ENCODE measurements at places on chromosomes 6 and 20. TPM values are rescaled to one million over a fixed set of nuclear protein-coding genes. Genes with fewer than 3 reads are reported as not detected.

The ATP9A gene
- 11.1 TPM for total RNA-seq

The ZSCAN16 gene
- 4.4 TPM for total RNA-seq

The AK9 gene
- 1.1 TPM for total RNA-seq

The OVOL2 gene
- total RNA-seq = 0.19 TPM

The OTOR gene
- total RNA-seq = not detected

The PROKR2 gene
- total RNA-seq = not detected

The CTCFL gene
- total RNA-seq = not detected

The SLC22A2 gene
- total RNA-seq = not detected

The LTA gene
- total RNA-seq = not detected

The RAD21L1 gene
- total RNA-seq = not detected

The PRDM13 gene
- 0.84 TPM for total RNA-seq

The XKR7 gene
- total RNA-seq = not detected

The CENPW gene
- 43.8 TPM for total RNA-seq

The GUCA1A gene
- total RNA-seq = not detected

The HLA-E gene
- total RNA-seq = 60.6 TPM

The C20orf141 gene
- total RNA-seq = 0.46 TPM

The SNAP25 gene
- 18.9 TPM for total RNA-seq

The PAX1 gene
- not detected for total RNA-seq

The CST5 gene
- not detected for total RNA-seq

The FAM83B gene
- total RNA-seq = not detected

The HLA-DPB1 gene
- total RNA-seq = not detected

The ECT2L gene
- not detected for total RNA-seq

The NDUFAF4 gene
- total RNA-seq = 57.8 TPM

The ADGB gene
- not detected for total RNA-seq

The PTPRK gene
- 12.1 TPM for total RNA-seq

The GRIK2 gene
- 0.39 TPM for total RNA-seq

The SLPI gene
- 11.8 TPM for total RNA-seq

The DSE gene
- total RNA-seq = 14.7 TPM

The OPN5 gene
- not detected for total RNA-seq

The CTSA gene
- total RNA-seq = 112 TPM
